IPS-NIHi11 (cell line): ENCODE measurements at places on chromosomes 12 and 14.
A peak's percentile ranks its signal among the peaks of the same experiment; 100 is the strongest.

DNA sequence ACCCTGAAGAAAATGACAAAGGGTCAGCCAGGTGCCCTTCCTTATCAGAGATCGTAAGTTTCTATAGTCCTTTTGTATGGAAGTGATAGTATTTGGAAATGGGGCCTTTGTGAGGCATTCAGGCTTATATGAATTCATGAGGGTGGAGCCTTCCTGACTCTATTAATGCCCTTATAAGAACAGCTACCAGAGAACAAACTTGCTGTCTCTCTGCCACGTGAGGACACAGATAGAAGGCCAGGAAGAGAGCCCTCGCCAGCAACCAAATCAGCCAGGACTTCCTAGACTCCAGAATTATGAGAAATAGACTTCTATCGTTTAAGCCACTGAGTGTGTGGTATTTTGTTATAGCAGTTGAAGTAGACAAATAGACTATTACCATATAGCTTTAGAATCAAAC lies 36.7 kb downstream of the TRMT5 start:
- DNase-seq = no peak

GRCh38 chr14:104868811-104869572 lies 3.9 kb downstream of the CEP170B start:
- no peak for DNase-seq

DNA sequence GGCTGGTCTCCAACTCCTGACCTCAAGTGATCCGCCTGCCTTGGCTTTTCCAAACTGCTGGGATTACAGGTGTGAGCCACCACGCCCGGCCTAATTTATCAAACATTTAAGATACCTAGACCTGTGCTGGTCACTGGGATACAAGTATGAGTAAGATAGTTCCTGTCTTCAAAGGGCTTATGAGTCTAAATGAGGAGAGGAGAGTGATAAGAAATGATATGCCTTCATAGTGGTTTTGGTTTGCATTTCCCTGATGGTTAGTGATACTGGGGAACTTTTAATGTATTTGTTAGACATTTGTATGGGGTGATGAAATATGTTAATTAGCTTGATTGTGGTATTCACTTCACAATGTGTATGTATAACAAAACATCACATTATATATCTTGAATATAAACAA lies 21.2 kb downstream of the TMED10 start:
- DNase-seq = no peak

- DNase-seq = no peak
These were observed 18.7 kb upstream of the LGR5 start for GRCh38 chr12:71420775-71421406.

- no peak for DNase-seq
These were observed 1.5 kb upstream of the TM7SF3 start for GRCh38 chr12:27015730-27016076.

DNA sequence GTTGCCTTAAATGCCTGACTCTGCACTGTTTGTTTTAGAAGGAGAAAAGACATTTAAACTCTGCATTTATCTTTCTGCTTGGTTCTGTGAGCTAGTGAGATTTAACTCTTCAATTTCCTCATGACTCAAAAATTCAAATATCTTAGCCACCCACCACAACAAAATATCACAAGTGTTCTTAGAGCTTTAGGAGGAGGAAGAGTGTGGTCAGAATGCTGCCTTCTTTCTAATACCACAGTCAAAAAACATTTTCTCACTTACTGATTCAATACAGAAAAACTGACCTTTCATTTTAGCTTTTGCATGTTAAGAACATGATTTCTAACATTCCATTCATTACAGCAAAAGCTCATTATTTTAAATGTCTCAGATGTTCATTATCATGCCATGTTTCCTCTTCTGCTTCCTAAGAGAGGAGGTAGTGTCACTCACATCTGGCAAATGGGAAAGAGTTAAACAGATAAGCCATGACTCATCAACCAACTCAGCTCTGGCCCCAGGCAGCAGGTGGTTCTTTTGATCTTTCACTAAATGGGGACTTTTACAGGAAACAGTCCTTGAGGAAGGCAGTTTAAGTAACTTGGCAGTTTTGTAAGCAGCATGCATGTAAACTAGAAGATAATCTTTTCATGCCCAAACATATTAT lies 56.4 kb upstream of the RNU6-8 start:
- peak; percentile 23 for DNase-seq

DNA sequence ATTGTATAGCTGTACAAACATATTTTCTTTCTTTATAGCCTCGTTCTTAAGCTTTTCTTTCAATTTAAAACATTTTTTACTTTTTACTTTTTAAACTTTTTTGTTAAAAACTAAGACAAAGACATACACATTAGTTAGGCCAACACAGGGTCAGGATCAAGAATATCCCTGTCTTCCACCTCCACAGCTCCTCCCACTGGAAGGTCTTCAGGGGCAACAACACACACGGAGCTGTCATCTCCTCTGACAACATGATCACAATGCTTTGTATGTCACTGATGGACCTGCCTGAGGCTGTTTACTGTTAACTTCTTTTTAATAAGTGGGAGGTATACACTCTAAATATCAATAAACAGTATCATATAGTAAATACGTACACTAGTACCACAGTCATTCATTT lies 191.3 kb downstream of the SYT10 start:
- DNase-seq = no peak

GRCh38 chr14:76752744-76753143 lies 8.5 kb upstream of the VASH1 start:
- DNase-seq = no peak

GRCh38 chr14:32087173-32087861 lies 10.2 kb downstream of the ARHGAP5 start:
- DNase-seq = peak; percentile 9

DNA sequence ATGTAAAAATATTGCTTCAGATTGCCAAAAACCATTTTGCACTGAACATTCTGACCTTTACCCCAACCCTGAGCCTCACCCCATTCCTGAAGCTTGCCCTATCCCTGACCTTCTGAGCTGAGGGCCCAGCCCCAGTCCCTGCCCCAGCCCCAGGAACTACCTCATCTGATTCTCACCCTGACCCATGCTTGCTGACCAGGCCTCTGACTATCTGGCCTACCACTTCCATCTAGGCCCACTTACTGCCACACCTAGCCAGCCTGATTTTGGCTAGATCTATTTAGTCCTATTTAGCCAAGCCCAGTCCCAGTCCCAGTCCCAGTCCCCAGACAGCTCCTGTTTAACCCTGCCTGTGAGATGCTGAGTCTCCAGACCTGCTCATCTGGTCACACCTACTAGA lies 33.6 kb downstream of the OR10P1 start:
- no peak for DNase-seq

DNA sequence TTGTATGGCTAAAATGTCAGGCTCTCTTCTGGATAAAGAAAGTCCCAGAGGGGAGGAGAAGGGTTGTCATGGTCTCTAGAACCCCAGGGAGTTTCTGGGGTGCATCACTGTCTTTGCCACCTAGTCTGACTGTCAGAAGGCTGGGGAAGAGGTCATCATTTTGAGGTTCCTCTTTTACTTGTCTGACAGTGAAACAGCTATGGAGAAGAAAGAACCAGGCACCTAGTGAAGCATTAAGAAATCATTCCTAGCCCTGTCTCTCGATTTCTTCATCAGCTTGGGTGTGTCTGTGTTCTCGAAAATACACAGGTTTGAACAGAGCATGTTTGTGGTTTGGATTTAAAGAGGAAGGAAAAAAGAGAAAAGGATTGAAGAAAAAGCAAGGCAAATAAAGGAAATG lies 158.7 kb upstream of the LRIG3 start:
- DNase-seq = no peak
